Panc1 (cell line): ENCODE measurements at places on chromosomes 12 and 14.

DNA sequence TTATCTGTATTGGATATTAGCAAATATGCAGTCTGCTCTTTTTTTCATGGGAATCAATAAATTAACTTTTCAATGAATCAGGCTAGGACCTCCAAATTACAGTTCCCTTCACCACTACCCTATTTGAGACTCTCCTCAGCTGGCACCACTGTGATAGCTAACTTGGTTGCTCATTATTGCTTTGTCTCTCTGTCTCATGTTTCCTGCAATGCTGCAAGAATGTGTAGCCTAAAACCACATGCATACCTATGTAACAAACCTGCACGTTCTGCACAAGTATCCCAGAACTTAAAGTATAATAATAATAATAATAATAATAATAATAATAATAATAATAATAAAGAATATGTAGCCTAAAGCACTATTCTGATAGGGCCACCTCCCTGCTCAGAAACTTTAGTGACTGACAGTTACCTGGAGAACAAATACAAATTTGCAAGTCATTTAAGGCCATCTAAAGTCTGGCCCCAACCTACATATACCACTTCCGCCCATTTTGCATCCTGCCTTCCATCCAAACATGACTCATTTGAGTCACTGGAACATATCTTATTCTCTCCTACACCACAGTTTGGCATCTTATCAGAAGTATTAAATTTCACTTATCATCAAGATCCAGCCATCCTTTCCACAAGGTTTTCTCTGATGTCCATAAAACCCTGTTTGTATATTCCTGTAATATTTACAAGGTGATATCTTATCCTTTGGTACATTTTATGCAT, 215.1 kb downstream of the LRRK2 start:
- no peak for DNase-seq

DNA sequence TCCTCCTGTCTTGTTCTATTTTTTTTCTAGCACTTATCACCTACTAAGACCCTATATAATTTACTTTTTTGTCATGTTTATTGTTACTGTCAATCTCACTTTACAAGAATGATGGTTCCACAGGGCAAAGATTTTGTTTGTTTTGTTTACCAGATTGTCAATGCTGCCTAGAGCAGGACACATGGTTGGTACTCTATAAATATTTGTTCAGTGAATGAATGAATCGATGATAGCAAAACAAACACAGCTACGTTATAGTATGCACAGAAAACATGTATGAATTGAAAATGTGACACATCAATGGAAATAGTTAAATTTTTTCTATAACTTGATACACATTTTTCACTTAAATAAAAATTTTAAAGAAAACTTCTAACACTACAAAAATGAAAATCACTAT, 67.1 kb upstream of the KRR1 start:
- no peak for DNase-seq

DNA sequence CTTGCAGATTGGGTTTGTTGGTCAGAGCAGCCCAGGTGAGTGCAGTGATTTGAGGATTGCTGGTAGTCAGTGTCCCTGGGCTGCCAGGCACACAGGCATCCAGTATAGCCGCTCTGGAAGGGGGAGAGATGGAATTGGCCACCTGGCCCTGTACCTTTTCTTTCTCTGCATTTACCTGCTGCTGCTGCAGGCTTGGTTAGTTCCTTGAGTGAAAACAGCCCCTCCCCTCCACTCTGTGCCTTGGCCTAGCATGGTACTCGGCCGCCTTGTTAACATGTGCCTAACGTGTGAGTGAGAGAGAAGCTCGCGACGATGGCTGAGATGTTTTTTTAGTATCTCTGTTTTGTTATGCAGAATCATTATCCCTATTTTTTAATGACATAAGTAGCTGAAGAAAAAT, 49.3 kb upstream of the AMN start:
- DNase-seq = no peak

DNA sequence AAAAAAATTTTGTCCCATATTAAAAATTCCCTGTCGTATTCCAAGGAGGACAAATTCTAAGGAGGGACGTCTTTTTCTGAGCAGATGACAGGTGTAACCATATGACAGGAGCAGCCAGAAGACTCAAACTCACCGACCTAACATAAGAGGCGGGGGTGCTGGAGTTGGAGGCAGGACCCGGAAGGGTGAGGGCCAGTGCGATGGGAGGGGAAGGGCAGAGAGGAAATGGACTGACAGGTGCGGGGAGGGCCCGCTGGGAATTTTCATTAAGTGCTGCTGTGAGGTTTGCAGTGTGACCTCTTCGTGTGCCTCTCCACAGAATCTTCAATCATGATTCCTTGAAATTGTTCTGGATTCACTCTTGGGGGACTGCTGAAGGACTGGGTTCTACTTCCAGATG, 189.4 kb downstream of the NTF3 start:
- no peak for DNase-seq

DNA sequence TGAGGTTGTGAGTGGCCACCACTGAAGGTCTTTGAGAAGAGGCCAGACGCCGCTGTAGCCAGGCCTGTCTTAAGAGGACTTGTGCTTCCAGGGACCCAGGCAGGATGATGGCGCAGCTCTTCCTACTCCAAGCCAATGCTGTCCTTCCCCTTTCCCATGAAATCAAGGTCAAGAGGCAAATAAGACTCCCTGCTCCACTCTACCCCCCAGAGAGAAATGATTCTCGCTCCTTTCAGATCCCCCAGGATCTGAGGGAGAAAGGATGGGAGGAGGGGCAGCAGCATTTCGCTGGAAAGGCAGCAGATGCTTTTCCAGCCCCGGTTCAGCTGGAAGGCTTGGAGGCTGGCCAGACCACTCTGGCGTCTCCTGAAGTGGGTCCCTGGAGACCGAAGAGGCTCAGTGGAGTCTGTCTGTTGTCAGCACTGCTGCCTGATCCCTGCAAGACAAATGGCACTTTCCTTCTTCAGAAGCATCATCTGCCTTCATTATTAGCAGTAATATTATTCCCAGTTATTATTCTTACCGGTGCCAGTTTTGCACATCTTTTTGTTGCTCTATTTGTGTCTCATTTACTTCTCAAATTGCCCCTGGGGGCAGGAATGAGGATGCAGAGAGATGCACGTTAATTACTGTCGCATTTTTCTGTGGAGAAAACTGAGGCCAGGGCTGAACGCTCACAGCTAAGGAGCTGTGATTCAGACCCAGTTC, 51.4 kb downstream of the C14orf132 start:
- no peak for DNase-seq

GRCh38 chr12:115609347-115609746, 668.1 kb downstream of the MED13L start:
- no peak for DNase-seq

GRCh38 chr12:101204602-101205304, 5.3 kb downstream of the SLC5A8 start:
- DNase-seq = no peak

- DNase-seq = no peak
Measured at GRCh38 chr12:124463341-124463921, 104.0 kb downstream of the NCOR2 start.

- no peak for DNase-seq
Measured at GRCh38 chr14:54762296-54762695, 140.3 kb downstream of the GCH1 start.

- no peak for DNase-seq
Measured at GRCh38 chr14:33555710-33556350, 395.0 kb downstream of the EGLN3 start.

GRCh38 chr12:103012884-103013283, 55.4 kb downstream of the ASCL1 start:
- no peak for DNase-seq
